ENCODE measurements at places on chromosomes 6 and 20.
A peak's percentile ranks its signal among the peaks of the same experiment; 100 is the strongest.

GRCh38 chr20:64053841-64054661 lies 4.6 kb upstream of the SOX18 start:
- DNase-seq, result peak; percentile 58

- DNase-seq, result peak; percentile 67
Observed at GRCh38 chr6:139540276-139540675, 165.8 kb upstream of the CITED2 start.

GRCh38 chr6:43943099-43943766 lies 173.2 kb downstream of the VEGFA start:
- DNase-seq, result no peak

- DNase-seq, result no peak
Observed at GRCh38 chr6:126173265-126173664, 166.7 kb upstream of the CENPW start.

GRCh38 chr20:38315290-38315966 lies 11.5 kb downstream of the BPI start:
- DNase-seq, result peak; percentile 35

GRCh38 chr6:87494761-87495422 lies 22.1 kb downstream of the SLC35A1 start:
- no peak for DNase-seq
